Keratinocyte (primary cell): ENCODE measurements at places on chromosomes 16 and 17. TPM values are rescaled to one million over a fixed set of nuclear protein-coding genes. Genes with fewer than 3 reads are reported as not detected.

- DNase-seq, result no peak
Observed at GRCh38 chr16:55489956-55490265, 10.9 kb downstream of the MMP2 start.

- DNase-seq, result no peak
Observed at GRCh38 chr17:51261024-51261963, 948 bp downstream of the UTP18 start.

DNA sequence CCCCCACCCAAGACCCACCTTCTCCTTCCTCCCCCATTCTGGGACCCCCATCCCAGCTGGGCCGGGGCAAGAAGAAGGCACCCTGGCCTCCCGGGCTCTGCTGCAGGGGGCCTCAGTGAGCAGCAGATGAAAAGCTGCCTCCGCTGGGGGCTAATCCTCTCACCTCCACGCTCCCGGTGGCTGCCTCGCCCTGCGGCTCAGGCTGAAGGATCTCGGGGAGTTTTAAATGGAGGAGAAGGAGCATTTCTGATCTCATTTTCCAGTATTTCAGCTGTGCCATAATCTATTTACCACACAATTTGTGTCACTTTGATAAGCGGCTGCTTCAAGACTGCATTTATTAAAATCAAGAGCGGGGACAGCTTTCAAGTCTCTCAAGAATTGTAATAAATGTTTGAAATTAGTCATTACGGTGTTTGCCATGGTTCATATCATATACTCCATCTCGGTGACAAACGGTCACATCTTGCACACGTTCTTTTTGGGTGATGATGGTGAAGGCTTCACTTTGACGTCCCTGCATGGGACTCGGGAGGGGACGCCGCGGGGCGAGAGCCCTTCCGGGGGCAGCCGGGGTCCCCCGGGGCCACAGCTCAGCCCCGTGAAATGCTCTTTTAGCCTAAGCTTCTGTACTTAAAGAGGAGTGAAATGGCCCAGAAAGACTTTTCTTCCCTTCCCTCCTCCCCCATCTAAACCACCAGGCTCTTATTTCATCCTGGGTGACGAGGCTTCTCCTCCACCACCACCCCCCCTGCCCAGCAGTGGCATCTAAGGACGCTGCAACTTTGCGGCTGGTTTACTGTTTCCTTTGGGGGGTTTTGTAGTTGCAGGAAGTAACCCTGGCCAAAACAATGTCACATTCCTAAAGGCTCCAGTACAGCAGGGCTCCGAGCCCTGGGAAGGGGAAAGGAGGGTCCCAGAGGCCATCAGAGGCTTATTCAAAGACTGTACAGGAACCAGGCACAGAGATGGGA, 313.1 kb upstream of the TNRC6C start:
- no peak for DNase-seq

DNA sequence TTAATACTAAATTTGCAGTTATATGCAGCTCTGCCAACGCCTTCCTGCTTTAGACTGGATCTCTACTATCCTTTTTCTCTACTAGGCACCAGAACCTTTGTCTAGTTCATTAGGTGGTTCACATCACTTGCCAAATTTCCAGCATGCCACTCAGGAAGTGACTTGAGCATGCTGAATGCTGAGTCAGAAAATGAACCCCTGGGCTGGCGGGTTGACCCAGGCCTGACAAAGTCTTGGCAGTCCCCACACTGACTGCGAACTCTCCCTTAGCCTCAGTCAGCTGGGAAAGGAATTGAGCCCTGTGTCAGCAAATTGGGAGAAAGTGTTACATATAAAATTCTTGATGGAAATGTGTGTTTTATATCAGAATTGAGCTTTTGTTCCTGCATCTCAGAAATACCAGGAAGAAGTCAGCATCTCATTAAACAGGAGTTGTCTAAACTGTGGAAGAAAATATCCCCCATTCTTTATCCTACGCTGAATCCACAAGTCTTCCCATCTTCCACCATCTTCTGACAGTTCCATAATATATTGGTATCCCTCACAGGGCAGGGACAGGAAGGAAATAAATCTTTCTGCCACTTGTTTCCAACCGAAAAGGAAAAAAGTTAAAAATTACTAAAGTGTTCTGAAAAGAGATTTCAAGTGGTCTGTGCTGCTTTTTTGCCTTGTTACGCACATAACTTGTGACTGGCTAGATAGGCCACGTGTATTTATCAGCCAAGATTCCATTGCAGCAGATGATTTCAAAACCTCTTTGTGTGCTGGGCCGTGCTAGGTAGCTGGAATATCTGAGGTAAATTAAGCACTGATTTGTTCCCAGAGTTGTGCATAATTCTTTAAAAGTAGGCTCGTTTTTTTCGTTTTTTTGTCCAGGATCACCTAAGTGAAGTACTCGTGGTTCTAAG, 16.7 kb upstream of the SLC12A3 start:
- DNase-seq, result no peak

- DNase-seq, result no peak
Observed at GRCh38 chr17:35074711-35075707, 11.5 kb upstream of the RFFL start.

Gene ENGASE
- polyA plus RNA-seq, result 6.0 to 9.1 TPM (median 6.6 TPM) in 3 replicates

- no peak for DNase-seq
Observed at GRCh38 chr17:17906418-17907215, 65.6 kb downstream of the TOM1L2 start.

DNA sequence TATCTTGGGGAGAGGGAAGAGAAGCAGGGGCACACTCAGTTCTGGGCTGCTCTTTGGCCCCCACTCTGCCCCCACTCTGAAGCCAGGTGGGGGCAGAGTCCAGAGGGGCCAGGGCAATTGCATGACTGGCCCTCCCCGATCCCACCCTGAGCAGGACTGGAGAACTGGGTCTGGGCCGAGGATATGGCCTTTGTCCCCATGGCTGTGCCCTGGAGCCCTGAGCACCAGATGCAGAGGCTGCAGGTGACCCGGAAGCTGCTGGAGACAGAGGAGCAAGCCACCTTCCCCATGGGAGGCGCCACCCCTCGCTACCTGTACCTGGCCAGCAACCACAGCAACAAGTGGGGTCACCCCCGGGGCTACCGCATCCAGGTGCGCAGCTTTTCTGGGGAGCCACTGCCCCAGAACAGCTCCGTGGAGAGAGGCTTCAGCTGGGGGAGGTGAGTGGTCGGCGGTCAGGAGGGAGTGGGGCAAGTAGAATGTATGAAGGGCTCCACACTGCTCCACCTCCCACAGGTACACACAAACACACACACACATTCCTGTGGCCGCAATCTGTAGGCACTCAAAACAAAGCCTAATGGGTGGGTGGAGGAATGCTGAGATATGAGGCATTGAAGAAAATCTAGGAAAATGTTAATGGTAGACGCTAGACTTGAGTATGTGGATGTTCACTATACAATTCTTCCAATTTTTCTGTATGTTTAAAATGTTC, 21.4 kb downstream of the AOC3 start:
- no peak for DNase-seq

- no peak for DNase-seq
Observed at GRCh38 chr16:80279656-80280055, 261.1 kb upstream of the DYNLRB2 start.

- DNase-seq, result no peak
Observed at GRCh38 chr16:54703339-54703738, 227.3 kb upstream of the IRX5 start.

- no peak for DNase-seq
Observed at GRCh38 chr17:79840989-79841286, 1.7 kb upstream of the CBX4 start.

- DNase-seq, result no peak
Observed at GRCh38 chr17:79975498-79976134, 60.1 kb downstream of the TBC1D16 start.

Gene C17orf78
- not detected in 3 replicates for polyA plus RNA-seq

DNA sequence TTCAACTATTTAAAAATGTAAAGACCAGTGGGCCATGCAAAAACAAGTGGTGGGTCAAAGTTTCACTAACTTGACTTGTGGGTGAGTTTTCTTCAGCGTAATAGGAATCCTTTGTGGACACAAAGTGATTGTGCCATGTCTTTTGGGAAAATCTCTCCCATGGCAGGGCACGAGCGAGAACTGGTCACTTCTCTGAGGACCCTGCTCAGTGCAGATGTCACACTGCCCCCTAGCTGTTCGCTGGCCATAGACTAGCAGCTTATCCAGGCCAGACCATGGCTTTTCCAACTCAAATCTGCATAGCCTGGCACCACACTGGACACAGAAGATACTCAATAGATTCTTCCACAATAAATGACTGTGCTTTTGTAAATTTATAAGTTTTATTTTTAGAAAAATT, 306.0 kb upstream of the CCL2 start:
- DNase-seq, result no peak

DNA sequence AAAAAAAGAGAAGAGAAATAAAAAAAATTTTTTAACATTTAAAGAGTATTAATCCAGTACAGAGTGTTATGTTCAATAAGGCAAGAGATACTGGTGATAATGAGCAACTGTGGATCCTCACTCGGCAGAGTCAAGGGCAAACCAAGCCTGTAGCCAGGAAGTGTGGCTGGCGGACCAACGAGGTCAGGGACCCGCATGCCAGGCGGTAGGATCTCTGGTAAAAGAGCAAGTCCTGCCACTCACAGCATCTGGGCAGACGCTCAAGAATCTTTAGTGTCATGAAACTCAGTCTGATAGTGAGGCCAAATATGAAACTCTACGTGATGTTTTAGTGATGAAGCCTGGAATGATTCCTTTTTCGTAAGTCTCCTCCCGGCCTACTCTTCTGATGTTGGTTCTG, 8.3 kb upstream of the GEMIN4 start:
- no peak for DNase-seq

DNA sequence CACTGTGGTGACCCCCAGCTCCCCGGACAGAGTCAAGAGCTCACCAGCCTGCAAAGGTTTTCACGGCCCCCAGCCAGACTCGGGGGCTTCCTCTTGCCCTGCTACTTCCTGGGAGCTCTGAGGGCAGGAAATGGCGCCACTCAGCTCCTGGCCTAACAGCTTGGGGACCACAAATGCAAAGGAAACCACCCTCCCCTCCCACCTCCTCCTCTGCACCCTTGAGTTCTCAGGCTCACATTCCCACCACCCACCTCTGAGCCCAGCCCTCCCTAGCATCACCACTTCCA, 375 bp upstream of the SPN start:
- no peak for DNase-seq
